Stimulated activated naive CD4-positive, alpha-beta T cell (primary cell): ENCODE measurements at places on chromosomes 16 and 17.

DNA sequence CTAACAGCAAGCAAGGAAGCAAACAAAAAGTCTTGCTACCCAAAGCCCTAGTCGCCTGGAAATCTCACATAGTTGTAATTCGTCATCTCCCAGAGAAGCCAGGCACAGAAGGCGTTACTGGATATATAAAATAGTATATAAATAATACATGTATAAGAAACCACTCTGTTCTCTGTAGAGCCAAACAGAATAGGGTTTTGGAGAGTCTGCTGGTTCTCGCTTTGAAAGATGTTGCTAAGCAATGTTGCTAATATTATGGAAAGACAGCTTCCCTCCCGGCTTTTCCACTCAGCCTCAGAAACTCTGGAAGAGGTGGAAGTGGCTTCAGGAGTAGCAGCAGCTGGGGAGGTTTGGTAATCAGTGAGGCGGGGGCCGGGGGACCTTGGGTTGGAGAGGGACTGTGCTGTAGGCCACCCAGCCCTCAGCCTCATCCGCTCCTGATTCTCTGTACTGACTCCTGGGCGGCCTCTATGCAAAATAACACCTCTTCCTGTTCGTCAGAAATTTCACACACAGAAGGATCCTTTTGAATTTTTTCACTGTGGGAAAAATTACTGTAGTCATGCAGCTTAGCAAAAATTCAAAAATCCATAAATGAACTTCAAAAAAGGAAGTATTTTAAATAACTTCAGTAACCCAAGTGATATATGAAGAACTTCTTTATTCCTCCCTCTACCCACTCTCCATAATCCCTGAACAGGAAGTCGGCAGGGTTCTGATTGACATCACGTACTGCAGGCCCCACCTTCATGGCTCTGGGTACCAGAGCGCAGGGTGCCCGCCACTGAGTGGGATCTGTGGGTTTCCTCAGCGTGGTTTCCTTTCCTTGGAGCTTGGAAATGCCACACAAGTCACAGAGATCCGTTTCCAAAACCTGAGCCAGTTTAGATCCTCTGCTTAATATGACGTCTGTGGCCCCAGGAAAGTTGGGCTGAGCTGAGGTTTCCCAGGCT is 51.4 kb downstream of the RAP1GAP2 start:
- DNase-seq, result no peak

- DNase-seq, result no peak
Observed at GRCh38 chr17:43676471-43676870, 14.7 kb upstream of the MEOX1 start.

DNA sequence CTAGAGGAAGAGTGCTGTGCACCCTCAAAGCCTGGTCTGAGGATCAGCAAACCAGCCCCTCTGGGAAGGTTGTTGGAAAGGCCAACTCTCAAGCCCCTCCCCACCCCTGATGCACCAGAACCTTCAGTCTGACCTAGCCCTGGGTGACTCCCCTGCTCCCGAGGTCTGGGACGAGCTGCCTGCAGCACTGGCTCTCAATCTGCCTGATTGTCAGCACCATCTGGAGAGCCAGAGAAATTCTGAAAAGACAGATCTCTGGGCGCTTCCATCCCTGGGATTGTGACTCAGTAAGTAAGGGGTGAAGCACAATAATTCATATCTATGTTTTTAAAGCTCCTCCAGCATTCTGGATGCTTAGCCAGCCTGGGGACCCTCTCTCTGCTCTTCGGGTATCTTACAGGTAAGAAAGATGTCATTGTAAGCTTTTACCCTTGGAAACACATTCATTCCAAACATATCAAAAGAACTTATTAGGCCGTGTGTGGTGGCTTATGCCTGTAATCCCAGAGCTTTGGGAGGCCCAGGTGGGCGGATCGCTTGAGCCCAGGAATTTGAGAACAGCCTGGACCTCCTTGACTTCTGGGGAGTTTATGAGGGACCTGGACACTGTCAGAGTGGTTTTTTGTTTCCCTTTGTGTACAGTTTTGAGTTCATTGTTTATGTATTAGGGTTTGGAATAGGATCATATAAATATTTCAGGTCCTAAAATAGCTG is 147.5 kb downstream of the KCNJ12 start:
- no peak for DNase-seq

- no peak for DNase-seq
Observed at GRCh38 chr16:25027781-25028180, 12.6 kb upstream of the ARHGAP17 start.

DNA sequence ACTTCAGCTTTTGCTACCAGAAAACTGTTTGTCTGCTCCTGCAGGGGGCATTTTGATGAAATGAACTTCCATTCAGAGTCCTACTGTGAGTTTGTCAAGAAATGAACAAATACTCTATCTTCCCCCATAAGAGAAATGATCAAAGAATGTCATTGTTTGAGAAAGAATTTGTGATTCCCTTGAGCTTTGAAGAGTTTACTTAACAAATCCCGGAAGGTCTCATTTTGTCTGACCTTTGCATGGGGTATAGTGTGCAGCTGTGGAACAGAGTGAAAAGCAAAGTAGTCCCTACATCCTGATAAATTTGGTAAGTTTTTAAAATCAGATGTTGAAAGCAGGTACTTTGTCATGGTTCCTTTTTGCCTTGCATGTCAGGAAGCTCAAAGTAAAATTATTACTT is 178.0 kb downstream of the ABCC12 start:
- no peak for DNase-seq

DNA sequence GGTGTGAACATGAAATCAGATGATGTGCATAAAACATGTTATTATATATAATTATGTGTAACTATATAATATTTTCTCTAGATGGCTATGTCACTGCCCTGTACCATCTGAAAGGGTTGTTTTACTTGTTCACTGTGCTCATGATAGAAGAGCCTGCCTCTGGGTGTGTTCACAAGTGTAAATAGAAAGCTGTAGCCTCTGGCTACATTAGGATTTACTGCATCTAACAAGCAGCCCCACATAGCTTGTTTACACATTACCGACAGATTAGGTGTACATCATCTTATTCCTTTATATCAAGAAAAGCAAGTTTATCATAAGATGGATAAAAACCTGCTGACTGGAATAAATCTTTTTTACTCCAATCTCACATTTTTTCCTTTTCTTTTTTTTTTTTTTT is 46.1 kb downstream of the CHD9 start:
- DNase-seq, result no peak

DNA sequence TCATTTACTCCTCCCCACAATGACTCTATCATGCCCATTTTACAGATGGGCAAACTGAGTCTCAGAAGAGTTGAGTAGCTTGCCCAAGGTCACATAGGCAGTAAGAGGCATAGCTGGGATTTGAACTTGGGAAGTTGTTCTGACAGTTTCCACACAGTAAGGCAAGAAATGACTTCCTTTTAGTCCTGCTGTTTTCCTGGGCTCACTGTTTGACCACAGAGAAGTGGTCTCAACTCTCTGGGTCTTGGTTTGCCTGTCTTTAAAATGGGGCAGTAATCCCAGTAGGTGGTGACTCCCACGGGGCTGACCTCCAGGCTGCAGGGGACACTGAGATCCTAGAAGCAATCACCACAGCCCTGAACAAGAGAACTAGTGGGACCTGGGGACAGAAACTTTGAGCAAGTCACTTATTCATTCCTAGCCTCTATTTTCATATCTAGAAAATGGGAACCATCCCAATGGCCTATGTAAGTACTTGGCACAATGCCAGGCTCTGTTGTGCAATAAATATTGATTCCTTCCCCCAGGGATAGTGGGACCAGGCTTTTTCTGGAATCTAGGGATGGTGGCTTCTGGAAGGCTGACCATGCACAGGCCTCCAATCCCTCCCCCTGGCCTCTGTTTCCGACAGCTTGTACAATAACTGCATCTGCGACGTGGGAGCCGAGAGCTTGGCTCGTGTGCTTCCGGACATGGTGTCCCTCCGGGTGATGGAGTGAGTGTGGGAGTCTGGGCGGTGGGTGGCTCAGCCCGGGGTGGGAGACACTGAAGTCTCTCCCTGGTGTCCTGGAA is 20.5 kb downstream of the DEXI start:
- no peak for DNase-seq

DNA sequence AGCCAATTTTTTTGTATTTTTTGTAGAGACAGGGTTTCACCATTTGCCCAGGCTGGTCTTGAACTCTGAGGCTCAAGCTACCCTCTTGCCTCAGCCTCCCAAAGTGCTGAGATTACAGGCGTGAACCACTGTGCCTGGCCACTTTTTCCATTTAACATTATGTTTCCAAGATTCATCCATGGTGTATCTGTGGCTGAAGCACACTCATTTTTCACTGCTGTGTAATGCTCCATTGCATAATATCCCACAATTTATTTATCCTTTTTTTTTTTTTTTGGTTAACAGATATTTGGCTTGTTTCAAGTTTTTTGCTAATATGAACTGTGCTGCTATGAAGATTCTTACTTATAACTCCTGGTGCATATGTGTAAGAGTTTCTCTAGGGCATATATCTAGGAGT is 1.9 kb upstream of the NUP93 start:
- no peak for DNase-seq

DNA sequence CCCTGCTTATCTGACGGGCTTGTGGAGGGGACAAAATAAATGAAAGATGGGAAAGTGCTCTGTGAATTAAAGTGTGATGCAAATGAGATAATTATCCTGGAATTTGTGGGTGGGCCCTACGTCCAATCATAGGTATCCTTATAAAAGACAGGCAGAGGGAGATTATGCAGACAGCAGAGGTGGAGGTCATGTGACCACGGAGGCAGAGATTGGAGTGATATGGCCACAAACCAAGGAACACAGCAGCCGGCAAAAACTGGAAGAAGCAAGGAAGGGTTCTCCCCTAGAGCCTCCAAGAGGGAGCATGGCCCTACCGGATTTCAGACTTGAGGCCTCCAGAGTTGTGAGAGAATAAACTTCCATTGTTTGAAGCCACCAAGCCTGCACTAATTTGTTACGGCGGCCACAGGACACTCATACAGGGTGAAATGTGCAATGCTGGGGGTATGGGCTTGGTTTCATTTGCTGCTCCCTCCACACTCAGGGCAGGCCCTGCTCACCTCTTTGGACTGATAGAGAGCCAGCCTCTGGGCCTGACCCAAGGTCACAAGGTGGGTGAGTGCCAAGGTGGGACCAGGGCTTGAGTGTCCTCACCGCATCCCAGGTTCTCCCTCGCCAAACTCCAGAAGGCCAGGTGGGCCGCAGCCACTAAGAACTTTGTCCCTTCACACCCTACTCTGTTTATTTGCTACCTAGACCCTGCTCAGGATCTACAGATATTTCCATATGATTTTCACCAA is 149.6 kb upstream of the TNRC6C start:
- DNase-seq, result no peak

DNA sequence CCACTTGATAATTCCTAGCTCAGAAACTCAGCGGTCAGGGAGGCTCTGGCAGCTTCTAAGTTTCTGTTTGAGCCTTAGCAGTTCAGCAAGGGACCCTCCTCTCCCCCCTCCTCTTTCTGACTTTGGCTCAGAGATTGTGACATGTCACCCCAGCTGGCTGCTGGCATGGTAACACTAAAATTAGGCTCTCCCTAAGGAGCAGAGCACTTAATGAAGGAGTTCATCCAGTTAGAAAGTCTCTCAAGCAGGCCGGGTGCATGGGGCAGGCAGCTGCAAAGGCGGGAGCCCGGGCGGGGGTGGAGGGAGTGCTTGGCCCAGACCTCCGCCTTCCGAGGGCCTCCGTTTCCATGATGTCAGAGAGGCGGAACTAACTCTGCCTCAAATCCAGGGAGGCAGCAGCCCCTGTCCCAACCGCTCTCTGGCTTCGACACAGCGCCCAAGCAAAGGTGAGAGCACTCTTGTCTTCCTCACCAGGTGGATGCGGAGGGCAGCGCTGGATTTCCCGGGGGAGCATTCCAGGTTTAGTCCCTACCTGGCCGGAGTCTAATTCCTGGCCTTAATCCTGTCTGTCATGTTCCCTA is 128.0 kb upstream of the PLCG2 start:
- no peak for DNase-seq

DNA sequence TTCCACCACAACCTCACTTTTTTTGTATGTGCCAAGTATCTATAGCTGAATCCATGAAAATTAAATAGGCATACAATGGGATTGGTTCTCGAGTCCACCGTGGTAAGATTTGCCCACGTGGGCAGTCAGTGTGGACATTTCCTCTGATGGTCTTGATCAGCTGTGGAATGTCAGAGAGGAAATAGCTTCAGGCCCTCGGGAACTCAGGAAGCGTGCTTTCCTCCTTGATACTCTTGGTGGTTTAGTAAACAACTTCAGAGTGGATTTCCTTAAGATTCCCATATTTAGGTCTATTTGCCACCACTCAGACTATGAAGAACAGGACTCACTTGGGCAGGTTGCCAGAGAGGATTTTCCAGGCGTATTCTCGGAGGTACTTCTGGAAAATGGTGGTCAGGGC is 152.5 kb downstream of the VPS53 start:
- DNase-seq, result no peak

DNA sequence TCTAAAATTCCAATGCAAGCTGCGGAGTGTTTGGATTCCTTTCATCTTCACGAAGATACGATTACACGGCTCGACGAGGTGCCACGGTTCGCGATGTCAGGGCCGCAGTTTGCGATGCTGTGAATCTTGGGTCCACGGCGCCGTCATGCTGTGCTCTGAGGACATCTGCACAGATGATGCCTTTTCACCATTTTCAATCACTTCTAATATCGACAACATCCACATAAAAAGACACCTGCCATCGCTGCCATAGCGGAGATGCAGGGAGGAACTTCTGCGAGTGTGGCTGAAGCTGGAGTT is 6.8 kb upstream of the APRT start:
- DNase-seq, result no peak

DNA sequence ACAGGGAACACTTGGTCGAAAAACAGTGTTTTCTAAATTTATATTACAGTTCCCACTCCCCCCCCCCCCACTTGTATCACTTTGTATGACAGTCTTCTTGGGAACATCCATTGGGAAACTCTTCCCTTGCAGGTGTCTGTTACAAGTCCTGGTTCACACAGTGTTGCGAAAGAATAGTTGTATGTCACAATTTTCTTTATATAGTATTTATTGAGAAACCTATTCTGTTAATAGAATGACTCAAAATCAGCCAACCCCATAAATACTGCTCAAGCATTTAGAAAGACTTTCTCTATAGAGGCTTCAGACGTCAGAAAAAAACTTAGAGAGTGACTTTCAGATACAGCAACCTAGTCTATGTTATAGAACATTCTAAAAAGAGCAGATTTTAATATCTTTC is 414.4 kb downstream of the WWOX start:
- no peak for DNase-seq

DNA sequence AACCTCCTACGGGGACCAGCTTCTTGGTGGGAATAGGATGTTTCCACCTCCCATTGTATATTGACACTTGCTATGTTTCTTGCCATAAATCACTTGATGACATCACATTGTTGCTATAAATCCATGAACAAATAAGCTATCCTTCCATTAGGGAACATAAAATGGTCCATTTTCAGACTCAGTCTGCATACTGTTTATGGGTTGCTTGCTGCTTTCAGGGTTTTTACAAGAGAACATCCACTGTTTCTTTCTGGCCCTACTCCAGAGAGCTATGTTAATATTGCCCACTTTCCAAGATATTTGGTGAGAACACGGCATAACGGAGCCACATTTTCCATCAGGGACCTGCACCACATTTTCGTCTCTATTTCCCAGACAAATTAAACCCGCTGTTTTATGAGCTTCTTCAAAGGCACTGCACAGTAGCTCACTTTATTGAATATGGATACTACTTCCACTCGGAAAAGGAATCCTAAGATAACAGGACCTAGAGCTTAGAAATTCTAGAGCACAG is 800.2 kb downstream of the KCNJ2 start:
- DNase-seq, result no peak
